ENCODE measurements at places on chromosomes 1 and 21.

DNA sequence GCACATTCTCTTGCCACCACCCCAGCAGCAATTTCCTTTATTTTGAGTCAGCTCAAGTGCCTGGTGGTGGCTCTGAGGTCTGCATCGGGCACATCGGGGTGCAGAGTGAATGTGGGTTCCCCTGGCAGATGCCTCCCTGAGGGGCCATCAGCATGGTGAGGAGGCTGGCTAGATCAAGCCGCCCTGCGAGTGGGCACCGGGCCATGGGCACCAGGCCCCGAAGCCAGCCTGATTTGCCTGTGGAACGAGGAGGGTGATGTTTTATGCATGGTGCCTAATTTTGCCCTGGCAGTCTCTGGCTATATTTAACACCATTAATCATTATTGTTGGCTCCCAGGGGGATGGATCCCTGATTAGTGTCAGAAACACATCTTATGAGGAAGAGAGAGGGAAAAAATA is 36.3 kb downstream of the ACTL8 start:
- DNase-seq = no peak

DNA sequence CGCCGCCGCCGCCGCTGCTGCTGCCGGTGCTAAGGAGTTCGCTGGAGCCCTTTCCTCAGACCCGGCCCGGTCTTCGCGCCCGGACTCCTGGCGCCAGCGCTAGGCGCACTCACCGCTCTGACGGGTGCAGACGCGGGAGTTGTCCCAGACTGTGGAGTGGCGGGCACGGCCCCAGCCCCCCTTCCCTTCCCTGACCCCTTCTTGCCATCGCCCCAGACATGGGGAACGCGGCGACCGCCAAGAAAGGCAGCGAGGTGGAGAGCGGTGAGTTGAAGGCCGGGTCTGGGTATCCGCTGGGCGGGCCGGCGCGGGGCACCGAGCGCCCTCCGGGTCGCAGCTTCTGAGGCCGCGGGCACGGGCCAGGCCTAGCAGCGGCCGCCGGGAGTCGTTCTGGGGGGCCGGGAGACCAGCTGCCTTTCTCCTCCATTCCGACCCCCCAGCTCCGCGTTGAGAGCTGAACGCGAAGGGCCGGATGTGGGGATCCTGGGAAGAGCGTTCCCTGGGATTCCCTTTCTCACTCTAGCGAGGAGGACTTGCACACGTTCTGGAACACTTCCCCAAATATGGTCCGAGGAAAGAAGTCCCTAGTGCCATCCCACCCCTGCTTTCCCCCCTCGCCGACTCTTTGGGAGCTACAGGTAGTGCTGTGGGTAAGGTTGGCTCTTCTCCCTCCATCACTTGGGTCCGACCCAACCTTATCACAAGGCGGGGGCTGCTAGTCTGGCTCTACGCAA is 65.8 kb upstream of the PRKACB start:
- DNase-seq = no peak

DNA sequence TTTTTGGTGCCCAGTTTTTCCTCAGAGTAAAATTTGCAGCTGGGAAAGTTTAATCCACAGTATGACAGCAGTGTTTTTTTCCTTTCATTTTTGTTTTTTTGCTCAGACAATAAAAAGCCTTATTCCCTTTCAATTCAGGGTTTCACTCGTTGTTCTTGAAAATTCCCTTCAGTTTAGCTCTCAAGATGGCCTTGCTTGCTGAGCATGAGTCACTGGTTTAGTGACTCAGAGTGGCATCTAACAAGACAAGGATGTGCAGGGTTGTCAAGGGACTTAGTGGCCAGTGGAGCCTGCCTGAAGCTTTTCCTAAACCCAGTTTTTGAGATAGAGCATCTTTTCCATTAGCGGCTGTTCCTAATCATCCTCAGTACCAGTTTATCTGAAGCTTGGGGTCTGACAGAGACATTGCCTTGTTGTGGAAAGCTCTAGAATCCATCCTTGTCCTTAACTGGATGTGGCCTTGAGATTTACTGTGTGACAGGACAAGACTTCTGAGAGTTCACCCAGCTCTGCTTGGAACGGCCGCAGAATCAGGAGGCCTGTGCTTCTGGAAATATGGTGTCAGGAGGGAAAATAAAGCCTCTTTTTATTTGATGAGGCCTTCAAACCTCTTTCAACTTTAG is 48.4 kb upstream of the DNAJC6 start:
- DNase-seq = no peak

DNA sequence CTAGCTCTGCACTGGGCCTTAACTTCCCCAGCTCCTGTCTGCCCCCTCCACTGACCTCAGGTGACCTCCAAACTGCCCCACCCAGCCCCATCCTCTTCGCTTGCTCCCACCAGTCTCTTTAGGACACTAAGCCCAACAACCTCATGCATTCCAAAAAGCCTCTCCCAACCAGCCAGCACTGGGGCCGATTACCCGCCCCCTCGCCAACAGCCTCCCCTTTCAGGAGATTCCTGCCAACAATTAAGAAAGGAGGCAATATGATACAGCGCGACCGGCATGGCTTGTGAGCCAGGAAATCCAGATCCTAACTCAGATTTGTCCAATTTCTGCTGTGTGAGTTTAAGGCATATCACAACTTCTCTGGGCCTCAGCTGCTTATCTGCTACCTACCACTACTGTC is 14.7 kb downstream of the KANK4 start:
- DNase-seq = no peak

GRCh38 chr1:217896490-217896889 is 265.3 kb downstream of the SPATA17 start:
- no peak for DNase-seq

DNA sequence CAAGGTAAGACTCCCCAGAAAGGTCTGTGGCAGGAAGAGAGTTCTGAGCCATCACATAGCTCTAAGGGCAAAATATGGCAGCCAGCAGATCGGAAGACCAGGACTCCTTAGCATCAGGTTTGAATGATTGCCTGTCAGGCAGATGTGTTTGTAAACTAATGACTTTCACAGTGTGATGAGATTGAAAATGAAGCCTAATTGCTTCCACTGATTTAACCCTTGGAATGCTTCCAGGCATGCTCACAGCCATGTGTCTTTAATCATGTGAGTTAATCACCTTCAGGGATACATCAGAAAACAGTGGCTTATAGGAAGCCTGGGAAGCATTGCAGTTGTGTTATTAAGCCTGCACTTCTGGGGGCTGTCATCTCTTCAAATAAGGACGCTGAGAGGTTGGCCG is 82.8 kb downstream of the LRRC53 start:
- no peak for DNase-seq

DNA sequence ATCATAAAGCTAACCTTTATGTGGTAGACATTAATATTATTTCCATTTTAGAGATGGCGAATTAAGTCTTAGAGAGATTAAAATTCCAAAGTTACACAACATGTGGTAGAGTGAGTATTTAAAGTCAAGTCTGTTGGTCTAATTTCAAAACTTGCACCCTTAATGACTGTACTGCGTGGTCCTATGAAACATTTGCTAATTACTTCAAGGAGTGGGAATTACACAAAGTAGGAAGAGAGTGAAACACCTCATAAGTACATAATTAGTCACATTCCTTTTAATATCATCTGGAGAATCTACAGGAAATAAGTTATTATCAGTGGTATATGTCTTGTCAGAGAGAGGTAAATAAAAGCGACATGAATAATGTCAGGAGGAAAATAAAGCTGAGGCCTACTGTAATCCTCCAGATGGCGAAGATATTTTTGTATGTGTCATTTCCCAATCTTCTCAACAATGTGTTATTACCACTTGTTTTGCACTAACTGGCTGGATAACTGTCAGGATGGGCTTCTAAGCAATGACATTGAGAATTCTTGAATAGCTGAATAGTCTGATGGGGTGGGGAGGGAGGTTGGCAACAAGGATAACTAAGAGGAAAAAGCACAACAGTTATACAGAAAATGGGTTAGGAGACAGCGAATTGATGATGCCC is 95.5 kb downstream of the TNFSF18 start:
- peak; percentile 65 for DNase-seq

DNA sequence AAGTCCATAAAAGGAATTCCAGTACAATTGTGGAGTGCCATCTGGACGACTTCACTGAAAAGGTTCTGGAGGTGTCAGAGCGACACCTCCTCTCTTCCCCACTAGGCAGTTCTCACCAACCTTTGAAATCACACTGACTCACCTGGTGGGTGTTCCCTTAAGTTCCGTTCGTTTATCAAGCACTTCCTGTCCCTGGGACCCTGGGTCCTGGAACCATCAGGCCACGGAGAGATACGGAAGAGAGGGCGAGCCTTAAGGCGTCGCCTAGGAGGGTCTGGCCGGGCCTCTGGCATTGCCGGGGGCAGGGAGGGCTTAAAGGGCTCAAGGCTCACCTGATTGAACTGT is 317 bp downstream of the SPAG17 start:
- no peak for DNase-seq

GRCh38 chr21:36765229-36765628 is 66.3 kb downstream of the SIM2 start:
- no peak for DNase-seq

- DNase-seq = no peak
Measured at GRCh38 chr1:37438869-37439343, 35.5 kb upstream of the ZC3H12A start.

DNA sequence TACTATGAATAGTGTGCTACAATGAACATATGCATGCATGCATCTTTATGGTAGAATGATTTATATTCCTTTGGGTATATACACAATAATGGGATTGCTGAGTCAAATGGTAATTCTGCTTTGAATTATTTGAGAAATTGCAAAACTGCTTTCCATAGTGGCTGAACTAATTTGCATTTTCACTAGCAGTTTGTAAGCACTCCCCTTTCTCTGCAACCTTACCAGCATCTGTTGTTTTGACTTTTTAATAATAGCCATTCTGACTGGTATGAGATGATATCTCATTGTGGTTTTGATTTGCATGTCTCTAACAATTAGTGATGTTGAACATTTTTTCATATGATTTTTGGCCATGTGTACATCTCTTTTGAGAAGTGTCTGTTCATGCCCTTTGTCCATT is 24.0 kb upstream of the DIRAS3 start:
- DNase-seq = no peak

DNA sequence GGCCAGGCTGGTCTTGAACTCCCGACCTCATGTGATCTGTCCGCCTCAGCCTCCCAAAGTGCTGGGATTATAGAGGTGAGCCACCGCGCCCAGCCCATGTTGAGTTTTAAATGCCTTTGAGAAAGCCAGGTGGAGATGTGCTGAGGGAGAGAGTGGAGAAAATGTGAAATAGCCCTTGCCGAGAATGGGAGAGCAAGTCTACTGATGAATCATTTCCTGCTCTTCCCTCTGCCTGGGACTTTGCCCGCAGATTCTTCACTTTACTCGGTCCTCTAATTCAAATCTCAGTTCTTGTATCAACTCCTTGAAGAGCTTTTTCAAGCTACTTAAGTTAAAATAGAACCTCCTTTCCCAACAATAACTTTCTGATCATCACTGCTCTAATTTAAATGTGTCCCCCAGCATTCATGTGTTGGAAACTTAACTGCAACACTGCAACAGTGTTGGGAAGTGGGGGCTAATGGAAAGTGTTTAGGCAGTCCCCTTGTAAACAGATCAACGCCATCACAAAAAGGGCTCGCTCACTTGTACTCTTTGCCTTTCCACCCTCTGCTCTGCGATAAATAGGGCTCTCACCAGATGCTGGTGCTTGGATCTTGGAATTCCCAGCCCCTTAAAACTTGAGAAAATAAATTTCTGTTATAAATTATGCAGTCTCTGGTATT is 27.8 kb downstream of the OSBPL9 start:
- DNase-seq = no peak

DNA sequence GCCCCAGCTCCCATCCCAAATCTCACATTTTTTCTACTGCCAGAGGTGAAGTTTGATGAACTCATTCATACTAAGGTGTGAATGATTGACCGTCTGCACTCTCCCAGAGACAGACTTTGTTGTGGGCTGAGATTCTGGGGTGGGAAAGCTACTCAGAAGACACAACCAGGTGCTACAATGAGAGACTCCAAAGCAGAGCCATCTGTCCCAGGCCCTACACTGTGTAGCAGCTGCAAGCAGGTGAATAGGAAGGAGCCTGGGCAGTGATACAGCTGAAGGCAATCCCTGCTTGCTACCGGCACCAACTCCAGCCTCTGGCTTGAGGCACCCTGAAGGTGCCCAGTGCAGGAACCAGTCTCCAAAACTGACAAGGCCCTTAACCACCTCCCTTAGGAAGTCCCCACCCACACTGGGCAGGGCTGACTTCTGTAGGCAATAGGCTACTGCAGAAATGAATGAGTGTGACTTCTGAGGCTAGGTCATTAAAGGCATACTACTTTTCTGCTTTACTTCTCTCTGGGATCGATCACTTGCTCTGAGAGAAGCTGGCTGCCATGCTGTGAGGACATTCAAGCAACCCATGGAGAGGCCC is 79.7 kb upstream of the RUNX3 start:
- no peak for DNase-seq

- no peak for DNase-seq
Measured at GRCh38 chr21:28431022-28431421, 561.7 kb downstream of the LTN1 start.

DNA sequence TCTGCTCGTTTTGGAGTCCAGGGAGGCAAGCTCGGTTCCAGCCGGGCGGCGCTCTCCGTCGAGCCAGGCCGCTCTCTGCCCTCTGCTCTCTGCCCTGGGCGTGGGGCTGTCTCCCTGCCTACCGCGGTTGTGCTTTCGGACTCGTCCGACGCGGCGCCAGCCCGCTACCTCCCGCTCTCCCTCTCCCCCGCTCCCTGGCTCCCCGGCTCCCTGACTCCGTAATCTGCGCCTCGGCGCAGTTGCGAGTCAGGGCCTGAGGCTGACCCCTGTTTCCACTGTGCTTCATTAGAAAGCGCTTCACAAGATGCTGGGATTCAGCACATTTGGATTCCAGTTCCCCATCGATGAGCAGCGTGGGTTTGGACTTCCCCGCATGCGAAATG is 2.2 kb downstream of the SOX13 start:
- DNase-seq = no peak

Data from bone marrow (tissue), 2 donors.